Pancreas (tissue), 10 donors: ENCODE measurements at places on chromosomes 3 and 15.
A peak's percentile ranks its signal among the peaks of the same experiment; 100 is the strongest.

DNA sequence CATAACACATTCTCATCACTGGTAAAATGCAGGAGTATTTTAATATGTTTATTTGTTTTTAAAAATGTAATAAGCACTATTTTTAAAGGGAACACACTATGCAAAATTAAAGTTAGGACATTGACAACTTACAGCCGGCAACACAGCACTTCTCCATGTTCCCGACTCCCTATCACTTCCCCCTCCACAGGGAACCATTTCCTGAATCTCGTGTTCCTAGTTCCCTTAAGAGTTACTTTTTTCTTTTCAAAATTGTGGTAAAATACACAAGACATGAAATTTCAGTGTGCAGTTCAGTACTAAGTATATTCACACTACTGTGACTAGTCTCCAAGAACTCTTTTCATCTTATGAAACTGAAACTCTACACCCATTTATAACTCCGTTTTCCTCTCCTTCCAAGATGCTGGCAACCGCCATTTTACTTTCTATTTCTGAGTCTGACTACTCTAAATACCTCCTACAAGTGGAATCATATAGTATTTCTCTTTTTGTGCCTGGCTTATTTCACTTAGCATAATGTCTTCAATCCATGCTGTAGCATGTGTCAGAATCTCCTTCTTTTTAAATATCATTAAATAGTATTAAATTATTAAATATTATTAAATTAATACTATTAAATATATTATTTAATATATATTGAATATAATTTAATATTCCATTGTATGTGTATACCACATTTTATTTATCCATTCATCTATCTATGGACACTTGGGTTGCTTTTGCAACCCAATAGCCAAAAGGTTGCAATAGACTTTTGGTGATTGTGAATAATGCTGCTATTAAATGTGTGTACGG is 25.9 kb upstream of the UBE2Q2 start:
- DNase-seq = no peak

DNA sequence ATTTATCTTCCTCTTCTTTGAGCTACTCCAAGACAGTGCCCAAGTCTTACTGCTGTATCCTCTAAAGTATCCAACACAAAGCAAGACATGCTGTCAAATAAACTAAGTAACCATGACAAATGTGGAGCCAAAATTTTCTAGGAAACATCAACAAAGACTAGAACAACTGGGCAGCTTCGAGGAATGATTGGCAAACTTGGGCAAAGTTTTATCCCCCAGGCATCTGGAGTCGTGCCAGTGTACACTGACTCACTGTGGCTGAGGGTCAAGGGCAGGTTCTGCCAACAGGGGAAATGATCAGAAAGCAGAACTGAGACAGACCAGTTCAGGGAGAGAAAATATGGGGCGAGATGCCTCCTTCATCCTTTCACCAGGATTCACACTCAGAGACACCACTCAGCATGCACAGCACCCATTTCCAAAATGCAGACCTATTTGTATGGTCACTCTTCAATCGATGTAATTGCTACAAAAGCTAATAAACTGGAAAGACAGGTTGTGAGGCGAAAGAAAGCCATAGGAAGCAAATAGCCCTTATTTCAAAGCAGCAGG is 65.8 kb downstream of the MB21D2 start:
- peak; percentile 83 for DNase-seq

- no peak for DNase-seq
Observed at GRCh38 chr15:69014454-69014853, at the start of gene NOX5. Gene NOX5 (plus strand): TSS chr15:69014695. CDS start chr15:69014736, 41 bp downstream.

DNA sequence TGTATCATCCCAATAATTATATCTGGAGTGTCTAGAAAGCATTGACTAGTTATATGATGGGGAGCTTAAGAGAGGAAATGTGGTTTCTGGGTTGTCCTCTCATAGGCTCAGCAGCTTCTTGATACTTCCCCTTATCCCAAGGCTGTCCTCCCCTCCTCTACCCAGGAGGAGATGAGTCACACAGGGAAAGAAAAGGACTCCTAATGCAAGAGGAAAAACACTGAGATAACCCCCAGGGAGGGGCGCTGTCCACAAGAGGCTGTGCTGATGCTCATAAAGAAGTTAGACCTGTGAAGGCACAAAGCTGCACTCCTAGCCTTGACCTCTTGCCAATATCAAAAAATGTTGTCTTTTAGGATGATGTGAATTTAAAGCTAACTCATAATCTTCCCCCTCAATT is 28.8 kb upstream of the GYG1 start:
- DNase-seq = no peak
